ENCODE measurements at places on chromosomes 3 and 15.

- no peak for DNase-seq
Observed at GRCh38 chr3:54841471-54841870, 86.4 kb downstream of the LRTM1 start.

DNA sequence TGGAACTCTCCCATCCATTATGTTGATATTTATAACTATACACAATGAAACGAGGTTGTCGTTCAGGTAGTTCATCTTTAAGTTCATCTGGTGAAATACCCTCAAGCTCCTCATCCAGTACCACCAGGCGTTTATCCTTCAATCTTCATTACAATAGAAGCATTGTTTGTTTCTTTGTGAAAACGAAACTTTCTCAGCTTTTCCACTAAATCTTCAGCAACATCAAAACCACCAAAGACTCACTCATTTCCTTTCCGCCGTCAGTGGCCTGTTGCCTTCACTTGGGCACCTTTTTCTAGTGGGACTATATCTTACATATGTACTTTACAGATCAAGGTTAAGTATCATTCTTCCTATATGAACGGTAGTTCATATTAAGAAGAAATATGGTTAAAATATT, 44.1 kb upstream of the TFG start:
- peak; percentile 42 for DNase-seq

- no peak for DNase-seq
Observed at GRCh38 chr3:117512975-117513374, 803.4 kb downstream of the TUSC7 start.

GRCh38 chr3:126562737-126563276, 4.1 kb upstream of the C3orf22 start:
- no peak for DNase-seq

DNA sequence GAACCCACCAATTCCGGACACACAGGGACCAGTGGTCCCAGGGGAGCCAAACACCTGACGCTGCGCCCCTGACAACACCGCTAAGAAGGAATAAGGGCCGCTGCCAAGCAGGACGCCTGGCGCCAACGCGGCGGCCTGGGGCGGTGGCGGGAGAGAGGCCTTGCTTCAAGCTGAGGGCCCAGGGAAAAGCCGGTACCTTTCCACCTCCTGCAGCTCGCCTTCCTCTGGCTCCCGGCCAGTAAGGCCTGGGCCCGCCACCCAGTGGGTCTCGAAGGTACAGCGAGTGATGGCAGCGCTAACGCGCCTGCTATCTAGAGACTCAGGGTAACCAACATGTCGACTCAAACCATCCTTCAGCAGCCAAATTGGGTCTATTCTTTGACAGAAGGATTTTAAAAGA, 1074.1 kb downstream of the SI start:
- DNase-seq = no peak

DNA sequence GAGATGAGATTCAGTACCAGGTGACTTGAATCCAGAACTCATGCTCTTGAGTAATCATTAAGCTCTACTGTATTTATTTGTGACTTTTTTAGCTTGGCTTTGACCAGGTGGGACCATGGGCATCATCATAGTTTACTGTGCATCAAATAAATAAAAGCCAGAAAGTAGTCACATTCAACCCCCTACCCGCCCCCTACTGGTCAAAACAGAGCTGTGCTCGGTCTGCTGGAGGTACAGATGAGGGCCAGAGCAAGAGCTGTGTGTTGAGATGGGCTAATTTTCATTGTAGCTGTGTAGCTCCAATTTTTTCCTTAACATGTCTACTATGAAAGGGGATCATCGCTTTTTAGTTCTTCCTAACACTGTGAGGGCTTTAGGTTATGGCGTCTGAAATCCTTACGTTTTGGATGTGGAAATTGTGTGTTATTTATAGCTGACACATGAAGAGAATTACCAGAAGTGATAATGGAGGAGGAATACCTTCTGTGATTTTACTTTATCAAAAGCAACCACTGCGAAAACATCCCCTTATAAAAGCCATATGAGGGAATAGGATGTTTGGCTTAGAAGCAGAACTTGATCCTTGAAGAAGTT, 375.1 kb downstream of the PTPRG start:
- peak; percentile 21 for DNase-seq

DNA sequence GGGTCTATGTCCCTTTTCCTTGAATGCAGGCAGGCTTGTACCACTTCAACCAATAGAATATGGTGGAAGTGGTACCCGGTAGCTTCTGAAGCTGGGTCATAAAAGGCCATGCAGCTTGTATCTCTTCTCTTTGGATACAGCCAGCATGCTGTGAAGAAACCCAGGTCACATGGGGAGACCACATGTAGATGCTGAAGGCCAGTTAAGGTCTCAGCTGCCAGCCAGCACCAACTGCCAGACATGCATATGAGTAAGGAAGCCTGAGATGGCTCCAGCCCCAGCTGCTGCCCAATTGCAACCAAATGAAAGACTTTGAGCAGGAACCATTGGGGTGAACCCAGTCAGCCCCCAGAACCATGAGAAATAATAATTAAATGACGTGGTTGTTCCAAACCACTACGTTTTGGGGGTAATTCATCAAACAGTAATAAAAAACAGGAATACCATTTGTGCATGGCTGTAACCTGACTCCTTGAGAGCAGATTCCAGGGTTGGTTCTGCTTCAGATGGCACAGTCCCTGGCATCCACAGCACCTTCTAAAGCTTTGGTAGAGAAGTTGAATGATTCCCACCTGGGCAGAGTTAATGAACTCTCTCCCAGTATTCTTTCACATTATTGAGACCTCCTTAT, 3.8 kb downstream of the RBP2 start:
- DNase-seq = no peak

All from CD4-positive, alpha-beta T cell treated with Interleukin-6 for 4 hours (primary cell).